ENCODE measurements at places on chromosomes 7 and 10.

DNA sequence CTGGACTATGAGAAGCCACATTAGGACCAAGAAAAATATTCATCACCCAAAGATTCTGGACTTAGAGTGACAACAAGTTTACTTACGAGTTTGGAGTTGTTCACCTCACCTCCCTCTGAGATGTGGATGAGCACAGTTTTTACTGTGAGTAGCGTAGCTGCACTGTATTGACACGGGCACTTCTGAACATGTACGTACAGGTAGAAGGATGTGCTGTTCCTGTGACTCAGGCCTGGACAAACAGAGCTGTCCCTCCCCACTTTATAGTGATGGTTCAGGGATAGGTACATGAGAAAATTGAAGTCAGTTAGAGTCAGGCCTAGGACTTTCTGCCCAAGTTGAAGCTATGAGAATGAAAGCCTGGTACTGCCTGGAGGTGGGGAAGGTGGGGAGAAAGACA is 80.9 kb upstream of the DYNC1I1 start:
- no peak for DNase-seq

GRCh38 chr10:83037653-83038052 is 1101.7 kb upstream of the GHITM start:
- DNase-seq: no peak

DNA sequence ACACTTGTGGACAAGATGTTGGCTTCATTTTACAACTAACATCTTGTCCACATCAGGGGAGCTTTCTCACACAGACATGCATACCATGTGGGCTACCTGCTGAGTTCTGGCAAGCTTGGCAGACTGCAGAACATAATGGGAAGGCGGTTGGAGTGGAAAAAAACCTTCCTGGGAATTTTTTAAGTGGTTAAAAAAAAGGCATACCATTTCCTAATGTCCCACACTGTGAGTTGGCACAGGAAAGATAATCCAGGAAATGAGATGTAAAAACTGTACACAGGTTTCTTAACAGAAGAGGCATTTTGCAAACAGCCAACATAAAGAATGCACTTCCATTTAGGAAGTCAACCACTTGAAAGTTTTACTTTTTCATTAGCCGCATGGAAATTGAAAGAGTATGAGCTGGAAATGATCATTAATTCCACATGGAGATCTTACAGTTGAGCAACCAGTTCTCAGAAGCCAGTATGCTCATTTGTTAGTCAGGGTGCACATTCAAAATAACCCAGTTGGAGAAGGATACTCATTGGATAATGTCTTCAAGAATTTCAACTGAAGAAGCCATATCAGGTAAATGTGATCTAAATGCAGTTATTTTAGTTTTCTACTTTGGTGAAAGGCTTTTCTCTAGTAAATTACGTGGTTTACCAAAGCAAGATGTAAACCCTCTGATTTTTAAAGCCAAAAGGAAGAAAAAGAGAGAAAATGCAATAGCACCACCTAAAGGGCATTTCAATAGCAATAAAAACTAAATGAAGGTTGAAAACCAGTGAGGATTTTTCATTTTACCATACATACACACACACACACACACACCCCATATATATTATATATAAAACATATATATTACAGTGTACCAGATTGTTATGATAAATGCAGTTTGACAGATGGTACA is 194.0 kb downstream of the TAX1BP1 start:
- no peak for DNase-seq

DNA sequence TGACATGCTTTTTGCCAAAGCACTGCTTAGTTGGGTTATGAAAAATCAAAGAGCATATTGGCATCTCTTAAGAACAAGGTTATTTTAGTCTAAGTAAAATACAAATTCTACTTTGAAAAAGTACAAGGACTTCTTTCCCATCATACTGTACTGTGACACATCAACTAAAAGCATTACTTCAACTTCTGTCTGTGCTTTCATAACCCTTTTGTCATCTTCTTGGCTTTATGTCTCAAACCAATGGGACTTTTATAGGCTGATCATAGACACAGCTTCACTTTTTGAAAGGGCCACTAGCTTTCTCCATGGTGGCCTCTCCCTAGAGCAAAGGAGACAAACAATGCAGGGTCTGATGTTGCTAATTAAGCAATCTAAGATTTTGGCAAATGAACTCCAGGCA is 188.9 kb upstream of the CSTF2T start:
- DNase-seq: no peak

DNA sequence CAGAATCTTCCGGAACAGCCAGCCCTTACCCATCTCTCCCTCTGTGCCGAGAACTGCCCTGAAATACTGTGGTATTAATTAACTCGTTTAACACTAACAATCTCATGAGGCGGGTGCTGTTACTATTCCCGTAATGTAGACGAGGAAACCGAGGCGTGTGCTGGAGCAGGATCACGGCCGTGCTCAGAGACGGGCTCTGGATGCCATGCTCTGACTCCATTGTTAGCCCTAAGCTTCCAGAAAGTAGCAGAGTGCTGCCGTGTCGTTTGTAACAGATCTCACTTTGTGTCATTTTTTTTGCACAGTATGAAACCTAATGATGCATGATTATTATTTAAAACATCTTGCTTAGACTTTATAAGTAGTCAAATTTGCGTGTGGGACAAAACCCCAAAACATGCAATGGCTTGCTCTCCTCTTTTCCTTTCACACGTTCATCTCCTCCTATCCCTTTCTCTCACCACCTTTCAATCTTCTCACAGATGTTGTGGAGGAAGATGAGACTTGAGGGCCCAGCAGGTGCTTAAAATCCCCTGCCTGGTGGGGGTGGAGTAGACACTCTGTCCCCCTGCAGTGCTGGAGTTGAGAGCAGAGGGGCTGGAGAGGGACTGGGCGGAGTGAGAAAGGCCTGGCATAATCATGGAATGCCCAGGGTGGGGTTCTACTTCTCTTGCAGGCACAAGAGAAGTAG is 482 bp upstream of the ACTR3C start:
- DNase-seq: no peak

GRCh38 chr7:4840079-4840501 is 21.7 kb downstream of the PAPOLB start:
- DNase-seq: no peak

DNA sequence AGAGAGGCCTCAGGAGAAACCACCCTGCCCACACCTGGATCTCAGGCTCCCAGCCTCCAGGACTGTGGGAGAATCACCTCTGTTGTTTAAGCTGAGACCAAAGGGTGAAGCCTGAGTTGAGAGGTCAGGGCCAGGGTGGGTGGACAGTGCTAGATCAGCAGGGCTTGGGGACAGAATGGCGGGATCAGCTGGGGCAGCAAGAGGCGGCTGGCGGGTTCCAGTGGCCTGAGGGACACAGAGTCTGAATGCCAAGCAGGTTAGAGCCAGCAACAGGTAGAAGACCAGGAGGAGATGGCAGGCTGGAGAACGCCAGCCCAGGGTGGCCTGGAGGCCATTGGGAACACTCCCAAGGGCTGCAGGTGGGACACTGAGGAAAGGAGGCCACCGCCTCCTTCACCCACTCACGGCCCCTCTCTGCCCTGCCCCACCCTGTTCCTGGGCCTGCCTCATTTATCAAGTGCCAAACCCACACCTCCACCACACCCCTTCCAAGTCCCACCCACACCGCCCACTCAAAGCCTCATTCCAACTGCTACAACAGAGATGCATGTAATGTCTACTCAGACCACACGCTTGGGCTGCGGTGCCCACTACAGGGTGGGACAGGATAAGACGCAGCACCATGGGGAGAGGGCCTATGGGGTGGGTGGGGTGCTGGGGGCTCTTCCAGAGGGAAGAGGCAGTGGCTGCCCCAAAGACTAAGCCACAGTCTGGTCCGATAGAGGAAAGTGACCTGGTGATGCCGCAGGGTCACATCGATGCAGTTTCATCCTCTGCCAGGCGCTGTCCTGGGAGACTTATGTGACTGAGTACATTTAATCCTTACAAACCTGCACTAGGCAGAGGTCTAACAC is 173.9 kb downstream of the TNS3 start:
- DNase-seq: no peak

DNA sequence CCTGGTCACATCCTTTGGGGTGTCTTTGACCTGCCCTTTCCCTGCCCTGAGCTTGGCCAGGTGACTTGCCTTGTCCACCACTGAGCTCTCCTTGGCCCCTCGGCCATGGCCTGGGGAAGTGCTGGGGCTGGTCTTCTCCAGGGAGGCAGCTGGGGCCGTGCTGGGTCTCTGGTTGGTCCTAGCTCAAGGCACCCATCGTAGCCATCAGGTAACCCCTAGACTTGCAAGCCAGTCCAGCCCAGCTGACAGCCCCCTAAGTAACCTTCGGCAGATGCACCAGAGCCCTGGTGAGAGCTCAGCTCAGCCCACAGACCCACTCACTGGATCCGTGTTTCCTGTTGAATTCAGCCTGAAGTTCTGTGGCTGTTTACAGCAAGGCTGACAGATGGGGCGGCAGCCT is 176.2 kb upstream of the SHH start:
- no peak for DNase-seq

DNA sequence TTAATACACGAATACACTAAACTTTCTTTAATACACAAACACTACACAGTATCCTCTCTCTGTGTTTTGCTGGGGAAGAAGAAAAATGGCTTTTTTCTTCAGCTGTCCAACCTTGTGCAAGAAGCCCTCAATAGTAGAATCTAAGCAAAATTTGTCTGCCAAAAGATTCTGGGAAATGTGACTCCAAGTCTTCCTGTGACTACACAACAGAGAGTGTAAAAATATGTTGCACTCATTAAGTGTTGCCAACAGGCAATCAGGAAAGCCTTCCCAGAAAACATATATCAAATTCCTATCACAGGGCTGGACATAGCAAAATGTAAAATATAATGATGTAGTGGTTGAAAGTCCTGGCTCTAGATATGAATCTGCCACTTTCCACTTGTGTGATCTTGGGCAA is 825.1 kb upstream of the ZWINT start:
- DNase-seq: no peak

- no peak for DNase-seq
These were observed 239.0 kb downstream of the NEBL start for GRCh38 chr10:20658158-20658557.

- DNase-seq: no peak
These were observed 1.4 kb downstream of the LANCL2 start for GRCh38 chr7:55366461-55367070.

DNA sequence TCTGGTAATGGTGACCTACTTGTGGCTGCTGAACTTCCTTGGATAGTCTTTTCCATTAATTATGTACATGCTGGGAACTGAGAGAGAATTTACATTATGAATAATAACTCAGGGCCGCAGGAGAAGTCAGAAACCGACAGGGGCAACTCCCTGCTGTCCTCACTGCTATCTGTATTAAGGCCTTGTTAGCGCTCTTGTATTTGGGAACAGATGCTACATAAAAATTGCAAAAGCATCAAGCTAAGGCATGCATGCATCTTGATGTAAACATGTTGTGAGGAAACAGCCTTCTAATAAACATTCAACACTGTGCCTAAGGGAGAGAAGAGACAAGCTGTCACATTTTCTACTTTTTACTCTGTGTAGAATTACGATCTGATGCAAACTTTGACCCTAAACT is 158.4 kb downstream of the PARD3 start:
- no peak for DNase-seq

DNA sequence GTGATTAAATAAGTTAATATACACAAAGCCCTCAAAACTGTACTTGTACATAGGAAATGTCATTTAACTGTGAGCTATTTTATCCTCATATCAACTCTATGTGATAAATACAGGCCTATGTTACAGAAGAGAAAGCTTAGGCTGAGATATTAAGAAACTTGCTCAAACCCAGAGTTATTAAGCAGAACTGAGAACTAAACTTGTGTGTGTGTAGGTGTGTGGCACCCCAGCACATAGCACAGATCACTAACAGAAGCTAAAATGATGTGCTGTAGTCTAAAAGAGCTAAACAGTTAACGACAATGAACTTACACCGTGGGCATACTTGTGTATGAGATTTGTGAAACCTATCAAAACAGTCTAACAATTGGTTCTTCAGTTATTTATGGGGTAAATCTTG is 34.5 kb downstream of the MTPN start:
- DNase-seq: no peak

GRCh38 chr7:37344886-37345579 is 103.6 kb downstream of the ELMO1 start:
- no peak for DNase-seq

GRCh38 chr10:109030581-109031210 is 892.6 kb downstream of the XPNPEP1 start:
- DNase-seq: no peak

DNA sequence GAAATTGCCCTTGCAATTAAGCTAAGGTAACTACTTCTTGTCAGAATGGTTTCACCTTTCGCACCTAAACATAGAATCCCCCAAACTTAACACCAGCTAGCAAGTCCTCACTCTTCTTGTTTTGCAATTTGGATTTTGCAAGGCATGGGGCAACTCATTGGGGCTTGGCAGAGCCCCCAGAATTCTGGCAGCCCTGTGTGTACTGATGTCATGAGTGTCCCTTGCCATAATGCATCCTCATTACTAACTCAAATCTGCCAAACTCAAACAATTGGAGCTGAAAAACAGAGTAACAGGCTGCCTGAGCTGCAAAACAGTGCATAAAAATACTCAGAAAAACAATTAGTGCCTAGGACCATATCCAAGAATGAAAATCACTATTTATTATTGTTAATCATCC is 7.9 kb upstream of the XPNPEP1 start:
- no peak for DNase-seq

- DNase-seq: no peak
These were observed 2.2 kb upstream of the ARHGAP12 start for GRCh38 chr10:31930856-31931255.

DNA sequence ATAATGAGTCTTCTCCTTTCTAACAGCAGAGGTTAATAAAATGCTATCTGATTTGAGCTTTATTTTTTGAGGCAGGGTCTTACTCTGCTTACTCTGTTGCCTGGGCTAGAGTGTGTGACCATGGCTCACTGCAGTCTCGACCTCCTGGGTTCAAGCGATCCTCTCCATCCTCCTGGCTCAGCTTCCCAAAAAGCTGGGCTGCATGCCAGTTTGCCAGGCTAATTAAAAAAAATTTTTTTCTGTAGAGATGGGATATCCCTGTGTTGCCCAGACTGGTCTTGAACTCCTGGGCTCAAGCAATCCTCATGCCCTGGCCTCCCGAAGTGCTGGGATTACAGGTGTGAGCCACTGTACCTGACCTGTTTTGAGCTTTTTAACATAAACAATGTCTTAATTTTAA is 56.7 kb downstream of the SCD start:
- no peak for DNase-seq

DNA sequence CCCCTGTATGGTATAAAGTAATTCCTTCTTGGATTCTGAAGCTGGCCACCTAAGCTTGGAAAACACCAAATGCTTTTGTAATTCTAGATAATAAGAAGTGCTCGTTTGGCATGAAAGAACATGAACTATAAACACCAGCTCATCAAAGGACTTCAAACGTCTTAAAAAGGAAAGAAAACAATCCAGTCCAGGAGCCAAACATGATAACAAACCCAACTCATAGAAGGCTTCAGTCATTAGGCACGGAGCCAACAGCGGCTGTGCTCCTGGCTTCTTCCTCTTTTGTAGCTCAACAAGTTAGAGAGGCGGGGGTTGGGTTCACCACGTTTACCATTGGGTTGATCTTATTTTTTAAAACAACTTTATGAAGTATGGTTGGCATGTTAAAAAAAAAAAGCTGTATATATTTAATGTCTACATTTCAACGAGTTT is 56.4 kb upstream of the ECHDC3 start:
- DNase-seq: peak; percentile 14

GRCh38 chr10:49698679-49699078 is 19.2 kb downstream of the C10orf53 start:
- DNase-seq: no peak

GRCh38 chr7:44738051-44738723 is 10.5 kb upstream of the ZMIZ2 start:
- no peak for DNase-seq
